ENCODE measurements at places on chromosomes 4 and X.

- no peak for DNase-seq
Observed at GRCh38 chrX:10021461-10022272, 54.5 kb downstream of the CLDN34 start.

- DNase-seq: no peak
Observed at GRCh38 chrX:44881549-44881948, 8.6 kb downstream of the KDM6A start.

DNA sequence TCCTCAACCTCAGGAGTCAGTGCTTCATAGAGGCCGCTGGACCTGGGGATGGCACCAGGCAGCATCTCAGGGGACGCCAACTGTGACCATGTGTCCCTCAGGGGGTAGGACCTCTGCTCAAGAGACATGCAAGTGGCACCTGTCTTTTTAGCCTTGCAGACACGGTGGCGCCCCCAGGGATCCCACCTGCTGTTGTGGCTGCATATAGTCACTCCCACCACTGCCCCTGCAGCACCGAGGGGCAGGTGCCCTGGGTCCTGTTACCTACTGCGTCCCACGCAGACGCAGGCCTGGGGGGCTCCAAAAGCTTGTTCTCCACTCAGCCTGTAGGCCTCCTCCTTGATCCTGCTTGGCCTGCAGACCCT lies 2.5 kb downstream of the MYL5 start:
- DNase-seq: no peak

- DNase-seq: no peak
Observed at GRCh38 chrX:150227873-150228410, 135.2 kb upstream of the MAMLD1 start.

DNA sequence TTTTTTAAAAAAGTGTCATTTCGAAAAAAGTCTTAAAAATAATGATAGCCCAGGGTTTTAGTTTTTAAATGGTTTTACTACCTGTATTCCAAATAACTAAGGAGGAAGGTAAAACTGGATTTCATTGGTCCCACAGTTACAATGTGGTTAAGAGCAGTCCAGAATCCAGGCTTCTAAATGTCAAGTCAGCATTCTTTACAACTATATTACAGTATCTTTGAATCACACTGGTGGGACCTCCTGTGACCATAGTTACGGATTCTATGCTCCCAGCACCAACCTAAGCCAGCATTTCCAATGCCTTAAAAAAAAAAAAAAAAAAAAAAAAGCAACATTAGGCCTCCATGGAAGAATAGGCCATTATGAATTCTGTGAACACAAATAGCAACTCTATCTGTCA lies 6.2 kb downstream of the TIGD4 start:
- no peak for DNase-seq

DNA sequence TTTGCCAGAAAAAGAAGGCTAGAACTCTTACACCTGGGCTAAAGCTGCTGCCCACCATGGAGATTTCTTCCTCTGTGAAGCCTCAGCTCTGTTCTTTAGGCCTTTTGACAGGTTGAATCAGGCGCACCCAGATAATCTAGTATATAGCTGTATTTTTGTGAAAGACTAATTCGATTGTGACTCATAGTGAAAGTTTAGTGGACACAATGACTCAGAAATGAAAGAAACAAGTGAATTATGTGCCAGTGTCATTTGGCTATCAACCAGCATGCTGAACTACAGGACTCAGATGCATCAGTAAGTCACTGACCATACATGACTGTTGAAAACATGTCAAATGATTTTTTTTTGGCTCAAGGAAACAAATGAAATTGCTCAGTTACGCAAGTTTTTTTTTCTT lies 425.4 kb downstream of the SLITRK2 start:
- no peak for DNase-seq

DNA sequence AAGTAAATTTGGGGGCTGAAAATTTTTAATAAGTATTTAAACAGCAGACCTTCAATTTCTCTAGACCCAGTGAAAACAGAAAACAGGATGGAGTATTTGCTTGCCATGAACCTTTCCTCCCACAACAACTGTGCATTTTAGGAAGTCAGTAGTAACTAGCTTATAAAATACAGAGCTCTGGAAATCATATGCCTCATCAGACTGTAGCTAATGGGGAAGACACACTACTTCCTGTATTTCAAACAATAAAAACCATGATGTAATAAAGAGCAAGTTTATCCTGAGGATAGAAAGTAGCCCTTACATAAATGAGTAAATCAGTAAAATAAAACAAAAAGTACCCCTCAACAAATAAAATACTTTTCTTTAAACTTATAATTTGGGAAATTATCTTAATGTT lies 280.1 kb upstream of the ZFP42 start:
- no peak for DNase-seq

DNA sequence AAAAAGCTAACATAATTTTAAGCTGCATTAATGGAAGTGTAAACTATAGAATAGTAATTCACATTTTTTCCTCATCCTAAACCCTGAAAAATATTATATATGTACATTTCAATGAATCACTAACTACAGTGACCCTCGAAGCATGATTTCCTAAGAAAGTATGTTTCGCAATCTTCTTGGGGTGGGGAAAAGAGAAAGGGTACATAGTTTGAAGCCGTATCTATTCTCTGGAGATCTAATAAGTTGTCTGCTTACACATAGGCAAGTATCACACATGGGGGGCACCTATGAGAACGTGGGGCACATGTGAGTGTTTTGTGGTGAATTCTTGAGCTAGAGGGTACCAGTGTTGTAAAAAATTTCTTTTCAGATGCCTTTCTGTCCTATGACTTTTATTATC lies 71.2 kb downstream of the JADE1 start:
- DNase-seq: no peak

- DNase-seq: no peak
Observed at GRCh38 chr4:93403571-93403970, 425.0 kb upstream of the ATOH1 start.

- DNase-seq: no peak
Observed at GRCh38 chr4:133390198-133390855, 241.2 kb downstream of the PCDH10 start.

DNA sequence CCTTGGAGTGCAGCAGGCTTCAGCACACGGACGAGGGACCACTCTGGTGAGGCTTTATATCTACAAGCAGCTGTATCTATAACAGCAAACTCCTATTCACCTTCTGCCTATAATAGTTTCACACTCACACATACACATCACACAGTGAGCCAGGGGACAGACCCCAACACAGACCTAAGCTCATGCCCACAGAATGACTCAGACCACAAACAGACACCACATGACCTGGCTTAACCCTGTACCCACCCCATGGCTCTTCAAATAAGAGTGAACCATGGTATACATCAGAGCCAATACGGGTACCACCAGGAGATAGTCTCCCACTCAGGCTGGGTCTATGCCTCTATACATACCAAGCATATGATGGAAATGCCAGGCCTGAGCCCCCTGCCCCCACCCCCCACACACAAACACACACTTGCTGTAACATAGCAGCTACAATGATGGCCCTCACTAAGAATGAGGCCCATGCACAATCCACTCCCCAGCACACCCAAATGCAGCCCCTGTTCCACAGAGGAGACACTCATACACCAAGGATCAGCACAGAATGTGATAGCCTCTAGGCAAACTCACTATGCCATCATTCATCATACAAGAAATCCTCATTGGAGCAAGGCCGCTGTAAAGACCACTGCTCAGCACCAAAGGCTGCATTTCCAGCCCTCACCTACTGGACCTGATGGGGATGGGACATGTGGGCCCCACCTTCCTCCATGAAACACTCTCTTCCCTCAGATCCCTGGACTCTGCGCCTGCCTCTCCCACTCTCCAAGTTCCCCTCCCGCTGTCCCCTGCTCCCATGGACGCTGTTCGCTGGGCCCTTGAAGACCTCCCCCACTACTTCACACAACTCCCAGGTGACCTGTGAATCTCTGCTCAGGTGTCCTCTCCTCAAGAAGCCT lies 62.1 kb upstream of the XIAP start:
- no peak for DNase-seq

- no peak for DNase-seq
Observed at GRCh38 chr4:78737035-78737434, 39.1 kb upstream of the BMP2K start.

DNA sequence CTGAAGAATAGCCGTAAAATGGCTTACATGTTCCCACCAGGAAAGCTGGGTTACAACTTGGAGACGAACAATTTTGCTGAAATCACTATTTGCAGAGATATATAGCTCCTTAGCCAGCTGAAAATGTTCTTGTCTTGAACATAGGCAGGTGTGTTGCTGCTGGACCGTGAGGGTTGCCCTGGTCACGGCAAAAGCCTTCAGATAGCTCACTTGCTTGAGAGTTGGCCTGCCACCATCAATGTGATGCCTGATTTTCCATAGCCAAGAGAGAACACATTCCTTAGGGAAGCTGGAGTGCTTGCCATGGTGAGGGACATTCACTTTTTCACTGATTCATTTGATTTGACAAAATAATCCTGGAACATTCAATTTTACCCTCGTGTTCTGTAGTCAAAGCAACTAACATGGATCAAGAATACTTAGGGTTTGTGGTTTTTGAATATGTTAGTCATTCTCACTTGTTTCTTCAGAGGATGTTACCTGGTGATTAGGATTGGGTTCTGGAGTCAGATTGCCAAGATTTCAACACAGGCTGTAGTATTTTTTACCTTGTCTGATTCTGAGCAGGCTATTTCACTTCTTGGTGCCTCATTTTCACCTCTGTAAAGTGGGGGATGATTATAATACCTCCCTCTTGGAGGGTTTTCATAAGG lies 536.9 kb downstream of the RAPGEF2 start:
- DNase-seq: no peak

DNA sequence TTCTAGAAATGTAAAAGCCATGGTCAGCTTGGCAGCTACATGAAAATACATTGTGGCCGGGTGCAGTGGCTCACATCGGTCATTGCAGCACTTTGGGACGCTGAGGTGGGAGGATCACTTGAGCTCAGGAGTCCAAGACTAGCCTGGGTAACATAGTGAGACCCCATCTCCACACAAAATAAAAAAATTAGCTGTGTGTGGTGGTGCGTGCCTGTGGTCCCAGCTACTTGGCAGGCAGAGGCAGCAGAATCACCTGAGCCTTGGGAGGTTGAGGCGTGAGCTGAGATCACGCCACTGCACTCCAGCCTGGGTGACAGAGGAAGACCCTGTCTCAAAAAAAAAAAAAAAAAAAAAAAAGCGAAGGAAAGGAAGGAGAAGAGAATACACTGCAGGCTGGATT lies 29.0 kb downstream of the RNF212 start:
- DNase-seq: no peak

- DNase-seq: no peak
Observed at GRCh38 chr4:138868562-138868961, 147.0 kb upstream of the NOCT start.

DNA sequence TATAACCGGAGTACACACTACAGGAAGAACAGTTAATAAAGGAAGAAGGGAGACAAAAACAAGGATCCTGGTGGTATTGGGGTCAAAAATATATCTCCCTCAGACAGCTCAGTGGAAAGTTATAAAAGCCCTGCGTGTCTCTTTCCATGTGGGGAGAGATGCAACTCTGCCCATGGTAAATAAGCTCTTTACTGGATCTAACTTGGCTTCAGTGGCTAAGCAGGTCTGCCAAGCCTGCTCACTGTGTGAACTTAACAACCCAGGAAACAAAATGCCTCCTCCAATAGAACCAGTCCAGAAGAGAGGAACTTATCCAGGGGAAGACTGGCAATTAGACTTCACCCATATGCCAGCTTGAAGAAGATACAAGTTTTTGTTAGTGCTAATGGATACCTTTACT lies 17.0 kb upstream of the ZNF280C start:
- no peak for DNase-seq

- DNase-seq: no peak
Observed at GRCh38 chr4:94523617-94524016, 71.9 kb downstream of the PDLIM5 start.

Measured in NCI-H2171 (cell line).